Activated T-helper 9 cell treated with anti-CD3 and anti-CD28 coated beads, Interleukin-2, amount 50 U/mL, for 16 hours (primary cell): ENCODE measurements at places on chromosomes 16 and 17.

GRCh38 chr16:65213866-65214595 is 92.2 kb upstream of the CDH11 start:
- DNase-seq, result no peak

- no peak for DNase-seq
These were observed 53.4 kb downstream of the SEC14L1 start for GRCh38 chr17:77194179-77194578.

GRCh38 chr16:88992351-88993165 is 15.6 kb upstream of the CBFA2T3 start:
- DNase-seq, result no peak

GRCh38 chr17:15893658-15894024 is 51.3 kb upstream of the ADORA2B start:
- DNase-seq, result no peak

DNA sequence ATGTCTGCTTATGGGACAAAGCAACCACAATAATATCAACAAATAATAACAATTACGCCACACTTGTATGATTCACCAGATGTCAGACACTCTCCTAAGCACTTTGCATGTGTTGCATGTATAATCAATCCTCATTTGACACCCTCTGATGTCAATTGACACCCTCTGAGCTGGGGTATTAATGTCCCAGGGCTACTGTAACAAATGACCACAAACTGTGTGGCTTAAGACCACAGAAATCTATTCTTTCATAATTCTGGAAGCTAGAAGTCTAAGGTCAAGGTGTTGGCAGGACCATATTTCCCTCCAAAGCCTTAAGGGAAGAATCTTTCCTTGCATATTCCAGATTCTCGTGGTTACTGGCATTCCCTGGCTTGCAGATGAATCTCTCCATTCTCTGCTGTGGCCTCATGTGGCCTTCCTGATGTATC is 112.7 kb downstream of the NPIPB5 start:
- DNase-seq, result no peak

DNA sequence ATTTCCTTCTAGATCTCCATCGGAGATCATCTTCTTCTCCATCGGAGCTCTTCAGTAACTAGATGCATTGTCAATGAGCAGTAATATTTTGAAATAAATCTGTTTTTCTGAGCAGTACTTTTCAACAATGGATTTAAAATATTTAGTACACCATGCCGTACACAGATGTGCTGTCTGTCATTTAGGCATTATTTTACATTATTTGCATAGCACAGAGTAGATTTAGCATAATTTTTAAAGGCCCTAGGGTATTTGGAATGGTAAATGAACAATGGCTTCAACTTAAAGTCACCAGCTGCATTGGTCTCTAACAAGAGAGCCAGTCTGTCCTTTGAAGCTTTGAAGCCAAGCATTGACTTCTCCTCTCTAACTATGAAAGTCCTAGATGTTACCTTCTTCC is 95.4 kb upstream of the ANKFN1 start:
- DNase-seq, result no peak

GRCh38 chr16:7086822-7087616 is 245.6 kb upstream of the RBFOX1 start:
- no peak for DNase-seq

GRCh38 chr16:3171181-3171854 is 16.7 kb upstream of the OR1F1 start:
- peak; percentile 48 for DNase-seq

DNA sequence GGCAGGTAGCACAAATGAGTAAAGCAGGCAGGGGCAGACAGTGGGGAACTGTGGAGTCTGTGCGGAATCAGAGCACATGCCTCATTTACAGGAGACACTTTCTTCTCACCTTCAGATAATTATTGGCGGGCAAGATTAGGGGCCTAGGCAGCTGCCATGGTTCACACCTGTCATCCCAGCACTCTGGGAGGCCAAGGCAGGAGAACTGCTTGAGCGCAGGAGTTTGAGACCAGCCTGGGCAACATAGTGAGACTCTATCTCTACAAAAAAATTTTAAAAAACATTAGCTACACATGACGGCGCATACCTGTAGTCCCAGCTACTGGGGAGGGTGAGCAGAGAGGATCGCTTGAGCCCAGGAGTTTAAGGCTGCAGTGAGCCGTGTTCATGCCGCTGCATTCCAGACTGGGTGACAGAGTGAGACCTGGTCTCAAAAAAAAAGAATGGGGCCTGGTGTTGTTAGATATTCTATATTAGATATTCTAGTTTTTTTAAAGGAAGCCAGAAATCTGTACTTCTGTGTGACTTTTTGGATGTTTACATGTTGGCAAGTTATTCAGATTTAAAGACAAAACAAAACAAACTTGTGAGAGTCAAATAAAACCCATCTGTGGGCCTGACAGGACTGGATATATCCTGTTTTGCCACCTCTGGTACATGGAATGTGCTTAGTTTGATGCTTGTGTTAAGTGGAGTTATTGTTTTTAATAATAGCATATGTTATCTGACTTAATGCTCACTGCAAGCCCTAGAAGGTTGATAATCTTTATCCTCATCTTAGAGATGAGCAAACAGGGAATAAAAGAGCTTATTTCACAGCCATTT is 4.9 kb upstream of the LPCAT2 start:
- no peak for DNase-seq

GRCh38 chr17:82503728-82504308 is 15.7 kb upstream of the FOXK2 start:
- DNase-seq, result no peak
